Activated CD4-positive, alpha-beta memory T cell treated with anti-CD3 and anti-CD28 coated beads for 36 hours (primary cell): ENCODE measurements at places on chromosomes 1 and 21. TPM values are rescaled to one million over a fixed set of nuclear protein-coding genes. Genes with fewer than 3 reads are reported as not detected.
A peak's percentile ranks its signal among the peaks of the same experiment; 100 is the strongest.

Gene LCK
- 224 TPM for total RNA-seq

Gene PRKACB
- total RNA-seq, result 22.7 TPM

DNA sequence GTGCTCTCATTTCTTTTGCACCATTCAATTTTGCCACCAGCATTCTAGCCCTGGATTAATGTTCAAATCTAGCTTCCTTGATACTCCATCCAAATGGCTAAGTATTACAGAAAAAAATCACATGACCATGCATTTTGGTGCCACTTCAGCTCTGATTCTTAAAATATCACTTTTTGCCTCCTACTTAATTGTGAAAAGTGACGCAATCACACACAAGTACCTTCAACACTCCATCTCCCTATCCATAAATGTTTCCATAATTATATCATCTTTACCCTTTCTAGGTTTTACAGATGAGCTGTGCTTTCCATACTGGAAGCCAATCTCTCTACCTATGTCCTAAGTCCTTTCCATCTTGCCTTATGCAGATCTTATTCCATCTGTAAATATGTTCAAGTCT, 16.0 kb downstream of the CRYZ start:
- DNase-seq, result no peak

- DNase-seq, result no peak
Observed at GRCh38 chr1:86997538-86997937, 83.1 kb downstream of the HS2ST1 start.

- no peak for DNase-seq
Observed at GRCh38 chr1:52978045-52978444, 51.0 kb downstream of the SCP2 start.

- peak; percentile 97 for DNase-seq
Observed at GRCh38 chr1:19882111-19883071, at the start of gene OTUD3. TSS of gene OTUD3 (plus strand) at chr1:19882395. CDS start at chr1:19882514, 119 bp downstream.

DNA sequence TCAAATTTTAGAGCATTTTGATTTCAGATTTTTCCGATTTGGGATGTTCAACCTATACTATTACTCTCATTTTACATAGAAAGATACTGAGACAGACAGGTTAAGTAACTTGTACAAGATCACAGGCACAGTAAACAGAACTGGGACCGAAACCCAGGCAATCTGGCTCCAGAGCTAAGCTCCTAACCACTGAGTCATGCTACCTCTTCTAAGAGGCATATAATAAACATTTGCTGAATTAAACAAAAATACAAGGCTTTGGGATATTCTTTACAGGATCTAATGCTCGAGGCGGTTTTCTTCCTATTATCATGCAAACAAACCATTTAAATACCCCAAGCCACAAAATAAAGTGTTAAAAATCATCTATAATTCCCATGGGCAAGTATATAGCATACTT, 50.3 kb downstream of the MCOLN2 start:
- no peak for DNase-seq

DNA sequence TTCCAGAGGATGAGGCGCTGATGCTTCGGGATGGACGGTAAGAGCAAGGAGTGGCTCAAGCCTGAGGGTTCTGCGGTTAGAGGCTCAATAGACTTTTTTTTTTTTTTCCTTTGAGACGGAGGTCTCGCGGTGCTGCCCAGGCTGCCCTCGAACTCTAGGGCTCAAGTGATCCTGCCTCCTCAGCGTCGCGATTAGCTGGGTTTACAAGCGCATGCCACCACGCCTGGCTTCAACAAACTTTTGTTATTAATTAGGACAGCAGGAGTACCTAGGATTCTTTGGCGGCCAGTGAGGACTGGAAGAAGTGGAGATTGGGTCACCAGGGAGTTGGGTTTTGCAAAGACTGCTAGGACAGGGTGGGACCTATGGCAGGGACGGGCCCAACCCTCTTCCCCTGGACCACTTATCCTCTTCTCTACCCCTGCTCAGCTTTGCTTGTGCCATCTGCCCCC, 587 bp downstream of the SCNM1 start:
- DNase-seq, result peak; percentile 19

GRCh38 chr1:150507912-150508864, at the start of gene ECM1:
TSS of gene ECM1 (plus strand) at chr1:150508109. CDS start at chr1:150508210, 101 bp downstream.
- no peak for DNase-seq
